ENCODE measurements at places on chromosomes 12 and 14. TPM values are rescaled to one million over a fixed set of nuclear protein-coding genes. Genes with fewer than 3 reads are reported as not detected.

DNA sequence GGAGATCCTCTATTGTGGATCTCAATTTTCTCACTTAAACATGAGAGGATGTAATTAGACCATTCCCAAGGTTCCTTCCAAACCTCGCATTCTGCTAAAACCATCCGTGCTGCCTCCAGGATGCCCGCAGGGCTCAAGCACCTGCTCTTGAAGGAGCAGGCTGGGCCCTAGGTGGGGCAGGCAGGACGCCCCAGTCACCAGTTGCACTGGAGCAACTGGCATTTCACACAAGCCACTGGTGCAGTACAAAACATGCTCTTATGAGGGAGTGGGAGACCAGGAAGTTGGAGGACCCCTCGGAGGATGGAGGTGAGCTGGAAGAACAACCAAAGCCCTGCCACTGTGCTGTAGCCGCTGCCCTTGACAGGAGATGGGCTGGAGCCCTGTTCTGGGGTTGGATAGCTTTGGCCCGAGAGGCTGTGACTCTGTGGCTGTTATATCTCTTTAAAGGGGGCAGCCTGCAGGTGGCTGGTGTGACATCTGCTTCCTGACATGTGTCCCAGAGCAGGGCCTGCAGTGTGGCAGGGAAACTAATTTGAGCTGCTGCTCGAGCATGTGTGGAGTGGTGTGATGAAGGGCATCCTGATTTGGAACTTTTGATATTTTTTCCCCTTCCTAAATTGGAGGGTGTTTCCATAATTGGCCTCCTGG lies 122.2 kb downstream of the CRACR2A start:
- no peak for DNase-seq

The PPP1CC gene
- 170 TPM for polyA plus RNA-seq

DNA sequence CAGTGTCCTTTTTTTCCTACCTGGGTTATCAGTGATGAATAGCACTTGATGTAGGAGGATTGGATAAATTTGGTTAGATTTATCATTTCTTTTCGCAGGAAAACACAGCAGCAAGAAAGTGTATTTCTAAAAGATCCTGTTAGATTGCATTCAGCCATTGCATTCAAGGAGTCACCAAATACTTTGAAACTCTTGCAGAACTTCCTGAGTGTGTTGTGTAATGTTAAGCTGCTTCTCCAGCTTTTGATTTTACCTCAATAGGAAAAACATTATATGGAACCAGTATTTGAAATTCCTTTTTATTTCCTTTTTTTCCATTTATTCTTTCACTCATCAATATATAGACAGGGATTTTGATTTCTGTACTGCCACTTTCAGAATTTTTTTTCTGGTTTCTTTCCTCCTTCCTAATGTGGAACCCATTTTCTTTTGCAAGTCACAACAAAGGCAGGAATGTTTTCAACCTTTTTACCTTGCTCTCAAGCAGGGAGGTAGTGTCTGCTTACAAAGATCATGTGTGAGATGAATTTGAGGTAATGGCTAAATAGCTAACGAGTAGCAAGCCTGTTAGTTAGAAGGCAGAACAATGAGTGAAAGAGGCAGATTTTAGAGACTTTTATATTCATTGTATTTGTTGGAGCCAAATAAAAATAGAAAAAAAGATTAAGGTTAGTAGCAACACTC lies 56.2 kb downstream of the PPHLN1 start:
- DNase-seq: no peak

GRCh38 chr12:18851271-18851670 lies 113.4 kb downstream of the CAPZA3 start:
- DNase-seq: no peak

The ADCK1 gene
- polyA plus RNA-seq: 10.0 TPM

DNA sequence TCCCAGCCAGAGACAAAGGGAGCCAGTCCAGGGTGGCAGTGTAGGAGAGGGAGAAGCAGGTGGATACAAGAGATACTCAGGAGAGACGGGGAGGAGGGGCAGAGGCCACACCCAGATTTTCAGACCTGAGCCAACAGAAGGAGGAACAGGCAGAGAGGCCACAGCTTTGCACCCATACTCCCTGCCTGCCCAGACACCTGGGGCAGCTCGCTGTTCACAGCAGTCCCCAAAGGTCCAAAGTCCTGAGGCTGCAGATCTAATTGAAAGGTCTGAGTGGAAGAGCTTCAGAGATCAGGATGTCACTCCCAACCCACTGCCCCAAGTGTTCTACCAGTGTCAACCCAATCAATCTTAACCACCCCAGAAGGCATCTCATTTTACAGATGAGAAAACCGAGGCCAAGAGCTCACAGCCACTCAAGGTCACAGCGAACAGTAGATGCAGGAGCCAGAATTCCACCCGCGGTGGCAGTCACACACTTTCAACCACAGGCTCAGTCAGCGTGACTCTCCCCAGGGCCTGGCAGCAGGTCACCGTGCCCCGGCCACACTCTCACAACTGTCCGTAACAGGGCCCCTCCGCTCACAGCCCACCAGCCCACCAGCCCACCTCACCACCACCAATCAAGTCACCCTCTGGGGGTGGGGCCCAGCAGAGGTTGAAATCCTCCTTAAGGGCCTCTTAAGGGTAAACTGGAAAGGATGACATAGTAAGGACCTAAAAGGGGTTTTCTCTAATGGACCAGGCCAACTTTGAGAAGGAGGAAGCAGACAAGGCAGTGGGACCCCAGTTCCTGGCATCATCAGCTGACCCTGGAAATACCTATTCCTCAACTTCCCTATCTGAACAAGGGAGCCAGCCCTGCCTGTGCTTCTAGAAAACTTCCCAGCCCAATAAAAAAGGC lies 33.3 kb downstream of the ACTN1 start:
- DNase-seq: no peak

Data from renal pelvis (tissue), 12 donors.